ENCODE measurements at places on chromosomes 6 and 20.

- DNase-seq = no peak
Measured at GRCh38 chr6:12280458-12280857, 9.7 kb upstream of the EDN1 start.

- DNase-seq = peak; percentile 23
Measured at GRCh38 chr20:10672624-10673127, 1.1 kb downstream of the JAG1 start.

DNA sequence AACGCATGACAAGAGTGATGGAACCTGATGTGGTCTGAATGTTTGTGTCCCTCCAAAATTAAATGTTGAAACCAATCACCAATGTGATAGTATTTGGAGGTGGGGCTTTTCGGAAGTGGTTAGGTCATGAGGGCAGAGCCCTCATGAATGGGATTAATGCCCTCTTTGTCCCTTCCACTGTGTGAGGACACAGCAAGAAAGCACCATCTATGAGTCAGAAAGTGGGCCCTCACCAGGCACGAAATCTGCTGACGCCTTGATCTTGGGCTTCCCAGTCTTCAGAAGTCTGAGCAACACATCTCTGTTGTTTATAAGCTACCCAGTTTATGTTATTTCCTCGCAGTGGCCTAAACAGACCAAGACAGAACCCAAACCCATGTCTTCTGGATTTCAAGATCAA lies 244.0 kb upstream of the JAG1 start:
- no peak for DNase-seq

GRCh38 chr20:32737371-32738223 lies 5.7 kb downstream of the COMMD7 start:
- no peak for DNase-seq

GRCh38 chr20:48159145-48160008 lies 374.1 kb upstream of the SULF2 start:
- no peak for DNase-seq

DNA sequence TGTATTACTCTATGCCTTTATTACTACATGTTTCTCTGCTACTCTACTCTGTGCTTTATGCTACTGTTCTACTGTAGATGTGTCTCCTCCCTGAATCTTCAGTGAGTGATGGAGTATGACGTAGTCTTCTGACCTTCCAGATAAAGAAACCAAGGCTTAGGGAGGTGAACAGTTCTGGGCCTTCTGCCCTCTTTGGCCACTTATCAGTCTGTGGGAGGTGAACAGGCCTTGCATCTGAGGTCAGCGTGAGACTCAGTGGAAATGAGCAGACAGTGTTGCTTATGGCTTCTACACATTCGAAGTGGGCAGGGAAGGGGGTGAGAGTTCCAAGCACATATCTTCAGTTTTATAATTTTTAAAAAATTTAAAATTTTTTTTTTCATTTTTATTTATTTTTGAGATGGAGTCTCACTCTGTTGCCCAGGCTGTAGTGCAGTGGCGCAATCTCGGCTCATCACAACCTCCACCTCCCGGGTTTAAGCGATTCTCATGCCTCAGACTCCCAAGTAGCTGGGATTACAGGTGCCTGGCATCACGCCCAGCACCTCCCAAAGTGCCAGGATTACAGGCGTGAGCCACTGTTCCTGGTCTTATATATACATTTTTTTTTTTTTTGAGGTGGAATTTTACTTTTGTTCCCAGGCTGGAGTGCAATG lies 24.2 kb downstream of the MYBL2 start:
- no peak for DNase-seq

DNA sequence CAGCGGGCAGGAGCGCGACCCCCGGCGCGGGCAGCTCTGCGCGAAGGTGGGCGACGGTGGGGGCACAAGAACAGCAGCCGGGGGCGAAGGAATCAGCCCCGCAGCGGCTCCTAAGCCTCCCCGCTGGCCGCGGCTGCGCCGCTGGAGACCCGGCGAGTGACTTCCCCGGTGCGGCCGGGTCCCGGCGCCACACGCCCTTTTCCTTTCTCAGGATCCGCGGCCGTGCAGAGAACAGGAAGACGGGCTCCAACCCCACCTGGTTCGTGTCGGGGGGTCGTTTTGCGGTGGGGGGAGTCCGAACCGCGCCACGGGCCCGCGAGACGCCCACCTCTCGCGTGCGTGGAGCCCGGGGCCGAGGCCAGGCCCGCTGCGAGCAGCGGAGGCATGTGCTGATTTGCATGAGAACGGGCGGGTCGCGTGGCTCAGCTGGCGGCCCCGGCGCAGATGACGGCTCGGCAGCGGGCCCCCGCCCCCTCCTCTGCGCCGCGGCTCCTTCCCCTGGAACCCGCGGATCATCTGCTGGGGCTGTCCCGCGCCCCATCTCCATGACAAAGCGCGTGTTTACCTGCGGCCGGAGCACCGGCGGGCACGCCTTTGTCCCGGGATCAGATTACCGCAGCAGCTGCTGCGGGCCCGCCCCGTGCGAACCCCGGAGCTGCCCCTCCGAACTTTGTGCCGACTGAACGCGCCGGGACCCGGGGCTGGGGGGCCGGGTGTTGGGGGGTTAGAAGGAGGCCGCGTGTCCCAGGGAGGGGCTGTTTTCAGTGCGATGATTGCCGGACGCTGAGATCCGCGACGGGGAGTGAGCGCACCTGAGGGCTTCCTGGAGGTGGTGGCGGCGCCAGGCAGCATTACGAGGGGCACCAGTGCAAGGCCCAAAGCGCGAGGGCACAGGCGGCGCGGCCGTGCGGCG lies 4.9 kb upstream of the DLL1 start:
- no peak for DNase-seq

DNA sequence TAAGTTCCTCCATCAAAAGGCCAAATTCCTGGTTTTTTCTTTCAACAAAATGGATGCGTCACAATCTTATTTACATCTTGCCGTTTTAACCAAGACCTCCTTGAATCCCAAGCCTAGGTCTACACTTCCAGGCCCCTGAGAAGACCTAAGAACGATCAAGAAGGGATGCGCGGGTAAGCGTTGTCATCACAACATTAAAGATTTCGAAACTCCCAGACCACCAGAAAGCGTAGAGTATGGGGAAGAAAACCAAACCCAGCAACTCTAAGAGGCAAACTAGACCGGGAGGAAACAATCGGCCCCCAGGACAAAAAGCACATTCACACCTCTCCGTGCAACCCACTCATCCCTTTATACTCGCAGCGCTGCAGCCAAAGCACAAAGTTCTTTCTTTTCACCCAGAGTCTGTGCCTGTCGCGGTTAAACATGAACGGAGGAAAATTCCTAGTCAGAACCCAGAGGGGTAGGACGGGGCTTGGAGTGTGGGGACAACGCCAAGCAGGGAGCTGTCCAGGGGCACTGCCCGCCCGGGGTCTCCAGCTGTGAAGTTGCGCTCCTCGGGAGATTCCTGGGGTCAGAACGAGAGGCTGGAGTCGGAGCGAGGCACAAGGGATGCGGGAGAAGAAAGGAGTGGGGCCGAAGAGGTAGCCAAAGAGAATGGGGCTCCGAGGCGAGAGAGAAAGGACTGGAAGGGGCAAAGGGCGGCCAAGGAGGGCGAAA lies 725 bp downstream of the OSER1 start:
- no peak for DNase-seq

DNA sequence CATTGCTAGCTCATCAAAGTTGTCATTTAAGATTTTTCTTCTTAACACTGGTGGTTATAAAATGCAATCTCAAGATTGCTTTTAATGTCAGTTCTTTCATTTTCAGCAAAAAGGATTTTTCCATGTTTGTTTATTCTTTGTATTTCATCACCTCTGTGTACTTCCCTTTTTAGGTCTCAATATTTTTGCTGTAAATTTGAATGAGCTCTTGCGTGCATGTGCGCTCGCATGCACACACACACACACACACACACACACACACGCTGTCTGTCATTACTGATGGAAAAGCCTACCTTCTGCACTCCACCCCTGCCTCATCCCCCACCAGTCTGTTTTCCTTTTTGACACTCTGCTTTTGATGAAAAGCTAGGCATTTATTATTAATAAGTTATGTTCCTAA lies 85.3 kb upstream of the FYN start:
- no peak for DNase-seq

DNA sequence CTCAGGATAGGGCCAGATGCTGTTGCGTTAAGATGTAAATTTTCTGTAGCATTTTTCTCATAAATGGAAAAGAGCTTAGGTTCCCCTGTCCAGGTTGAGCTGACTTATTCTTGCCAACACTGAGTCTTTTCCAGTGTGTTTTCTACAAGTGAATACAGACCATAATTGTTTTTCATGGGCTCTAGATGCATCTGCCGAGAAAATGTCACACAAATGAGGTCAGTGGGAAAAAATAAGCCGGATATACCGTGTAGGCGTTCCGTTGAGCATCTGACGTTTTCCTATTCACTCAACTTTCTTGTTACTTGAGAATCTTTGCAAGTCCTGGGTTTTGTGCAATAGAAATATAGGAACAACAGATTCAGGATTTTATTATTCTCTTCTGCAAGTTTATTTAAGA lies 582.9 kb upstream of the CDH4 start:
- no peak for DNase-seq

GRCh38 chr6:34412016-34412415 lies 13.9 kb downstream of the RPS10 start:
- no peak for DNase-seq

- DNase-seq = no peak
Measured at GRCh38 chr20:58116505-58116904, 111.9 kb downstream of the ANKRD60 start.

DNA sequence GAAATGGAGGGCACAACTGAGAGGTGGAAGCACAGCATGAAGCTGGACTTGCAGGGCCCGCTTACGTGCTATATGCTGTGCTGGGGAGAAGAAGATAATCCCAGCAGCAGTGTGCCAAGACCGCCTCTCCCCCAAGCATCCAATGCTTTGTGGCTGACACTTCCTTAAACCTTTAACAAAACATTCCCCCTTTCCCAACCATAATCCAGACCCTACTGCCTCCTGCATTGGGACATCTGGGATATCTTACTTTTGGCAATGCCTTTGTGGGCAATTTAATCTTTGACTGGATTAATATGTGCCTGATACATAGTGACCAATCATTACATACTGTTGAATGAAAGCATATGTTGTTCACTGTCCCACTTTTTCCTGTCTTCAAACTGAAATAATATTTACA lies 3.1 kb upstream of the TENT5A start:
- DNase-seq = no peak

DNA sequence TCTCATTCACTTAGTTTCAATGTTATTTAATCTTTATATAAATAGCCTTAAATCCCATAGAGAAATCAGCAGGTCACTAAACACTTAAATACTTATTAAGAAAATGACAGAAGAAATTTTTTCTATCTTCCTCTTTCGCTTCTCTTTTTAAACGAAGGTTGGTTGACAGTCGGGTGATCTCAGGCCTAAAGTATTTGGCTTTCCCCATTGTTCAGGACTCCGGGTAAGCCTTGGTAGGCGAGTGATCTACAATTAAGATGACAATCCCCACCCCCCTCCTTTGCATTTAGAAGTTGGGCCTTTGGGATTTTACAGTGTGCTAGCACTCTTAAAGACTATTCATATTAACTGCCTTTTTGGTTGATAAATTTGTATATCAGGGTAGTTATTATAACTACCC lies 19.7 kb upstream of the UTRN start:
- no peak for DNase-seq

DNA sequence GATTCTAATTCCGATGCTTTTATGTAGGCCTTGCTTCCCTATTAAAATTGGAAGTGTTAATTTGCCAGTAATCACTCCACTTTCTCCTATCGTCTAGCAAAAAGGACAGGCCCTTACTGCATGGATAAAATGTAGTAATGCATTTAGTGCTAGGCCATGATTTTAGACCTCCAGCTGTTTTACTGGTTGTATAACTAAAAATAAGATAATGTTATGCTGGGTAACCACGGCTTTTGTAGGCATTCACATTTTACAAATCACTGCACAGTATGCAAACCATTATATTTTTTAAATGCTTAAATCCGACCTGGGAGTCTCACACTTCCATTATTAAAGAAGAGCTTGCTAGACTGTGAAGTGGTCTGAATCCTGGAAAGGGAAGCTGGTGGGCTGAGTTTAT lies 179.5 kb downstream of the TFAP2A start:
- no peak for DNase-seq

GRCh38 chr6:3250231-3250675 lies 8.5 kb upstream of the PSMG4 start:
- DNase-seq = no peak

GRCh38 chr6:11669696-11670095 lies 108.9 kb downstream of the ADTRP start:
- no peak for DNase-seq

DNA sequence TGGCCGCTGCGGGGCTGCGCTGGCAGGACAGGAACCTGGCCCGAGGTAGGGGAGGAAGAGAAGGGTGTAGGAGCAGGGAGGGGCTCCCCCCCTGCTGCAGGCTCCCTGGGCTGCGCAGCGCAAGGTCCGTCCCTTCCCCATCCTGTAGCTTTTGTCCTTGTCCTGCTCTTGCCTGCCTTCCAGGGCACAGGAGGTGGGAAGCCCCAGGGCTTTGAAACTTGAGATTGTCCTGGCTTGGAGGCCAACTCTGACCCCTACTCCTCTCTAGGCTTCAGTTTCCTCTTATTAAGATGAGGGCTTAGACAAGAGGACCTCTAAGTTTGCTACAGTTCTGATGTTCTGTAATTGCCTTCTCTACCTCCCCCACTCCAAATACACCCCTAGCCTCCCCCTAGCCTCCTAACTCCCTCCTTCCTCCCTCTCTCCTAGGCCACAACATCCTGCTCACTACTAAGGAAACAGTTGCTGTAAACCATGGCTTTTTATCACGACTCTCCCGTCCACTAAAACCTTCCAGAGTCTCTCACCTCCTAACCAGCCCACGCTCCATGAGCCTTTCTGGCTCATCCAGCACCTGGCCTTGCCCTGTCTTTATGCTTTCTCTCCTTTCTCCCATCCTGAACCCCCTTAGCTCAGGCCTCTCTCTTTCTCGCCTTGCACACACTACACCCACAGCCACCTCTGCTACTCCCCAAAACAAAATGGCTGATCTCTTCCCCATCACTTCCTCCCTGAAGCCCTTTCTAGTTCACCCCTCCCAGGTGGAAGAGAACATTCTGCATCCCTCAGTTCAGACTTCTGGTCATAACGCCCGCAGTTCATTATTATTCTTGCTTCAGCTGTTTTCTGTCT lies 10.2 kb downstream of the UNC5CL start:
- no peak for DNase-seq

DNA sequence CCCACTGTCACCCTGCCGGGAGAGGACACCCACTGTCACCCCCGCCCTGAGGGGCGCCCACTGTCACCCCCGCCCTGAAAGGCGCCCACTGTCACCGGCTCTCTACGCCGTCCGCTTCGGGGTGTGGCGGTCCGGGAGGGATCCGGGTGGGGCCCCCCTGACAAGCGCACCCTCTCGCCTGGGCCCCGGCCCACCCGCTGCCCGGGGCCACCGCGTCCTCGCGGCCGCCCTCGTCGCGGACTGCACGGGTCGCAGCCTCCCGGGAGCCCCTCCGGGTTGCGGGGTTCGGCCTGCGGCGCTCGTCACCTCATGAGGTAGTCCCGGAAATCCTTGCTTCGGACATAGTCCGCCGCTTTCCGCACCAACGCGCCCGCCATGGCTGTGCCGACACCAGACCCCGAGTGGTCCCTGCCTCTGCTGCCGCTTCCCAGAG lies 224 bp downstream of the MPC1 start:
- DNase-seq = no peak

- DNase-seq = no peak
Measured at GRCh38 chr6:123447315-123447937, 189.3 kb downstream of the TRDN start.

GRCh38 chr6:7241709-7242645 lies 71.0 kb downstream of the SSR1 start:
- DNase-seq = no peak

- no peak for DNase-seq
Measured at GRCh38 chr6:25007269-25007699, 71.5 kb upstream of the RIPOR2 start.

- no peak for DNase-seq
Measured at GRCh38 chr6:82182756-82183155, 64.8 kb downstream of the IBTK start.

All from GM12892 (cell line).